GDM1 (cell line): ENCODE measurements at places on chromosomes 3 and 15.

DNA sequence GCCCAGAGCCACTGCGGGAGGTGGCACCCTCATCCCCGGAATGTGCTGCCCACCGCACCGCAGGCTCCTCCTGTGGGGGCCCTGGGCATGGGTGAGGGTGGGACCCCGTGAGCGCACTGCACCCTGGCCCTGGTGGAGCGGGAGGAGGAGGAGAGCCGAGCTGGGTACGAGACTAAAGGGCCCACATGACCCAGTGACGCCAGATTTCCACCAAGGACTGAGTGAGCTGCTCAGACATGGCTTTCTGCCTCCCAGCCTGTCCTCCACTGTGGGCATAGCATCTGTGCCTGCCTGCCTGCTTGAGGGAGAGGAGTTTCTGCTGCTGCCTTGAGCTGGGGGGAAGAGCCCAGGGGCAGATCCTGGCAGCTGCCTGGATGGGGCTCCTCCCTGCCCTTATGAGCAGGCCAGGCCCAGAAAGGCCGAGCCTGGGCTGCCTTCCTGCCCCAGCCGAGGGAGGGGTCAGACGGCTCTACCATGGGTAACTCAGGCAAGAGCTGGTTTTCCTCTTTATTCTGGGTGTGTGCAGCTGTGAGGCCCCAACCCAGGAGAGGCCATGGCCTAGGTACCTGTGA lies 88.4 kb downstream of the VGLL4 start:
- DNase-seq: no peak

DNA sequence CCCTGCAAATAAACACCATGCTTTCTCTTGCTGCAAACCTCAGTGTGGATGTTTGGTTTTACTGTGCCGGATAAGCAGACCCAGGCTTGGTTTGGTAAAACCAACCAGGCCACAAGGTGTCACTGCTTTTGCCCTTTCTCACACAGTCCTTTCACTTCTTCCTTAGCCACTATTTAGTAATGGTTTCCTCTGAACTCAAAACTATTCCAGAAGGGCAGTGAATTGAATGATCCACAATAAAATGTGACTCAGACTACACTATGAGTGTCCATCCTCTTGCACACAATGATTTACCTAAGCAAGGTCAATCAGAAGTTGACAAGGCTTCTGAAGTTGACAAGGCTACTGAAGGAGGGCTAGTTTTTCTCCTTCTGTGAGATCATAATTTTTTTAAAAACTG lies 552.4 kb upstream of the CCDC54 start:
- no peak for DNase-seq

DNA sequence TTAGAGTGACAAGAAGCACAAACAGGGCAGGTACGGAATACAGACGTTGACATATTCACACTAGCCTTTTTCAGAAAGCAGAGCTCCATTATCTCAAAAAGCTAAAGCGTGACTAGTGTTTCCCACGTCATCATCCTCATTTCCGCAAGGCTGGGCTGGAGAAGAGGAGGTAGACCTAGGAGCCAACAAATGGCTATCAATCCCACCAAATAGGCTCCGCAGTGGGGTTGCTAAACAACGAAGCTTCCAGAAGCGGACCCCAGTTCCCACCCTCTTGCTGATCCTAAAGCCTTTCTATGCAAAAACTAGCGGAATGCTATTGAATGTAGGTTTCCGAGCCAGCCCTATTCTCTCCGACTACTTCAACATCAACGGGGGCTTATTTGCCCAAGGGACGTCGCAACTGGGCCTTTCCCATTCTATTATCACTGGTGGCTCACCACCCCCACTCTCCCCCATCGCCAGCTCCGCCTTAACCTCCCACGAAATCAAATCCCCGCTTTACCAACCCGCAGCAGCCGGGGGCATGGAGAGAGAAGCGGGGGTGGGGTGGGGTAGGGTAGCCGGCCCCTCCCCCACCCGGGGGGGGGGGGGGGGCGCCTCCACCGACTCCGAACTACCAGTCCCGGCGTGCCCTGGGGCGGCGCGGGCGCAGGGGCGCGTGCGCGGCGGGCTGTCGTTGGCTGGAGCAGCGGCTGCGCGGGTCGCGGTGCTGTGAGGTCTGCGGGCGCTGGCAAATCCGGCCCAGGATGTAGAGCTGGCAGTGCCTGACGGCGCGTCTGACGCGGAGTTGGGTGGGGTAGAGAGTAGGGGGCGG lies at the start of gene MORF4L1:
TSS of gene MORF4L1 (plus strand) at position 736 of the 817 bp plus-strand sequence. CDS start 128 bp downstream, outside the sequence.
- peak; percentile 97 for DNase-seq

DNA sequence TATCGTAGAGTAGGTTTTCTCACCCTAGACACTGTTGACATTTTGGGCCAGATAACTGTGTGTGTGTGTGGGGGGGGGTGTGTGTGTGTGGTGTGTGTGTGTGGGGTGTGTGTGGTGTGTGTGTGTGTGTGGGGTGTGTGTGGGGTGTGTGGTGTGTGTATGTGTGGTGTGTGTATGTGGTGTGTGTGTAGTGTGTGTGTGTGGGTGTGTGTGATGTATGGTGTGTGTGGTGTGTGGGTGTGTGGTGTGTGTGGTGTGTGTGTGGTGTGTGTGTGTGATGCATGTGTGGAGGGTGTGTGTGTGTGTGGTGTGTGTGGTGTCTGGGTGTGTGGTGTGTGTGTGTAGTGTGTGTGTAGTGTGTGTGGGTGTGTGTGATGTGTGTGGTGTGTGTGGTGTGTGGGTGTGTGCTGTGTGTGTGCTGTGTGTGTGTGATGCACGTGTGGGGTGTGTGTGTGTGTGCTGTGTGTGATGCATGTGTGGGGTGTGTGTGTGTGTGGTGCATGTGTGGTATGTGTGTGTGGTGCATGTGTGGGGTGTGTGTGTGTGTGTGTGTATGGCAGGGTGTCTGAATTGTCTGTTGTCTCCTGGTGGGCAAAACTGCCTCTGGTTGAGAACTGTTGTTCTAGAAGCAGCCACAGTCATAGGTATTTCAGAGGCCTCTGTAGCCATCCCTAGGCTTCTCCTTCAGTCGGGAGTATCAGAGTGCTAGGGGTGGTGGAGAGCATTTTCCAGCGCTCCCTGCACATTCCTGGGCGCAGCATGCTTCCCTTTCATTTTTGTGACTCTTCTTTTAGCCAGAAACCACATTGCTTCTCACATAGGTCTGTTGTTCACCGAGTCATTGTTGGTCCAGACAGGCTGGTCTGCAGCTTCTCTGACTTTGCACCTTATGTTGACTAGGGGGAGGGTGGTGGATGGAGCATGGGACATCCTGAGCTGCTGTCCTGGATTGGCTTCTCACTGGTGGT lies 84.4 kb downstream of the THSD4 start:
- no peak for DNase-seq
